ENCODE measurements at places on chromosomes 1 and 21. TPM values are rescaled to one million over a fixed set of nuclear protein-coding genes. Genes with fewer than 3 reads are reported as not detected.

DNA sequence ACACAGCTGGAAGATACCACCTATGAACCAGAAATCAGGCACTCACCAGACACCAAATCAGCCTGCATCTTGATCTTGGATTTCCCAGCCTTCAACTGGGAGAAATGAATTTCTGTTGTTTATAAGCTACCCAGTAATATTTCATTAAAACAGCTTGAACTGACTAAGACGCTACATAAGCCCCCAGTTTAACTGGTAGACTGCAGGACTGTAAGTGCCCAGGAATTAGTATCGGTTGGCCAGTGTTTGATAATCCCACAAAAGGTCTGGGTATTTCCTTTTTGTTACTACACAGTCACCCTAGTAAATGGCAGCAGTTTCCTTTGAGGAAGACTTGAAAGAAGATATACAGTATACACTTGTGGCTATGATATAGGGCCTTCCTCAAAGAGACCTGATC, 7.3 kb upstream of the SLC35D1 start:
- no peaks in the 10 kb centered on the region for H3K36me3 ChIP-seq
- no peaks in the 10 kb centered on the region for H3K27me3 ChIP-seq
- DNase-seq = no peak
- H3K27ac ChIP-seq = no peak overlapping the region
- H3K4me1 ChIP-seq = peaks cover 5% of the 10 kb centered on the region
- H3K4me3 ChIP-seq = no peak overlapping the region

DNA sequence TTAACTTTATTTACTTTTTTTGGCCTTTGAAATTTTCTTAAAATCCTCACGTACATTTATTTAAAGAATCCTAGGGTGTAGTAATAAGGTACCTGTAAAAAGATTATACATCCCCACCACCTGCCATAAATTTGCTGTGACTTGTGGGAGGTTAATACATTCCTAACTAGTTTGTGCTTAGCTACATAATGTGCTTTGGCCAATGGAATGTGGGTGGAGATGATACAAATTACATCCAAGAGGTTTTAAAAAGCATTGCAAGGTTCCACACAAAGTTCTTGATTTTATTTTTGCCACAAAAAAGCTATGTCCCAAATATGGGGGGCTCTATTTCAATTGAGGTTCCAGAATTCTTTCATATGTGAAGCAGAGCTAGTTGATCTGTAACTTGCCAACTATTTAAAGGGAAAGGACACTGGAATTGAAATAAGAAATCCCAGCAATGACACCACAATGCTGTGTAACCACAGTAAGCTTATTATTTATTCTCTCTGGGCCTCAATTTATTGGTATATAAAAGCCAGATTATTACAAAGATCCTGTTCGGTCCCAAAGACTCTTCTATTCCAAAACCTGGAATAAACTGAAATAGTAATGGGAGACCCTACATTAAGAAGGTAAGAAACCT, 15.7 kb downstream of the ASPM start:
- H3K4me3 ChIP-seq = no peak overlapping the region
- DNase-seq = no peak
- H3K4me1 ChIP-seq = no peaks in the 10 kb centered on the region

IL19 gene
- not detected for polyA plus RNA-seq

CYP4X1 gene
- 2.0 TPM for polyA plus RNA-seq

ARHGEF16 gene
- polyA plus RNA-seq = 25.0 TPM
